ENCODE measurements at places on chromosomes 3 and 15.

GRCh38 chr15:57138349-57138788 lies 219.9 kb downstream of the TCF12 start:
- no peak for DNase-seq

- DNase-seq, result no peak
These were observed 343.2 kb downstream of the UNC13C start for GRCh38 chr15:54321426-54321825.

- DNase-seq, result no peak
These were observed 199.1 kb downstream of the TJP1 start for GRCh38 chr15:29623116-29623639.

GRCh38 chr3:121690777-121691405 lies 30.2 kb upstream of the HCLS1 start:
- no peak for DNase-seq

- DNase-seq, result no peak
These were observed 220.3 kb upstream of the STT3B start for GRCh38 chr3:31312400-31312799.

DNA sequence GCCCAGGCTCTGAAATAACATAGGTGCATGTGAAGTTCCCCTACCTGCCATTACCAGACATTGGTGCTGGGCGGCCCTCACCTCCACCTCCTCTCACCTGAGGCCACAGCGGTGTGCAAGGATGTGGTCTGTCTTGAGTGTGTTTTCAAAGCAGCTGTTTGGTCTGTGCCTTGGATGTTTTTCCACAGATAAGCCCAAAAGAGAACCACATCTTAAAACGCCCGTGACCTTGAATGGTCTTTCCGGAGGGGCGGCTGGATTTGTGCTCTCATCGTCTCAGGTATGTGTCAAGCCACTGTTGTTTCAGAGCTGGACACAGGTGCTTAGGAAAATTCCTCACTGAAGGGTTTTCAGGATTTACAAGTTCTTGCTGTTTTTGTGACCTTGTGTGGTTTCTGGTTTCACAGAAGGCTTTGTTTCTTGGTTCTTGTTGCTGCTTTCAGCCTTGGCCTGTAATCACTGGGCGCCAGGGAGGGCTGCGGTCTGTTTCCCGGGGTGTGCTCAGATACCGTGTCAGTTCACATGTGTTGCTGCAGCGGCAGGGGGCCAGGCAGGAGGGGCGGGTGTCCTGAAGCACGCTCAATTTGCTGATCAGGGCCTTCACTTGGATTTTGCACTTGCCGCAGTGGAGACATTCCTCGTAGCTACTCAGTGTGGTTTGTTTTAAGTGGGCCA lies 128.4 kb downstream of the IGF1R start:
- no peak for DNase-seq

- DNase-seq, result no peak
These were observed 9.7 kb downstream of the CCDC12 start for GRCh38 chr3:46966811-46967210.

DNA sequence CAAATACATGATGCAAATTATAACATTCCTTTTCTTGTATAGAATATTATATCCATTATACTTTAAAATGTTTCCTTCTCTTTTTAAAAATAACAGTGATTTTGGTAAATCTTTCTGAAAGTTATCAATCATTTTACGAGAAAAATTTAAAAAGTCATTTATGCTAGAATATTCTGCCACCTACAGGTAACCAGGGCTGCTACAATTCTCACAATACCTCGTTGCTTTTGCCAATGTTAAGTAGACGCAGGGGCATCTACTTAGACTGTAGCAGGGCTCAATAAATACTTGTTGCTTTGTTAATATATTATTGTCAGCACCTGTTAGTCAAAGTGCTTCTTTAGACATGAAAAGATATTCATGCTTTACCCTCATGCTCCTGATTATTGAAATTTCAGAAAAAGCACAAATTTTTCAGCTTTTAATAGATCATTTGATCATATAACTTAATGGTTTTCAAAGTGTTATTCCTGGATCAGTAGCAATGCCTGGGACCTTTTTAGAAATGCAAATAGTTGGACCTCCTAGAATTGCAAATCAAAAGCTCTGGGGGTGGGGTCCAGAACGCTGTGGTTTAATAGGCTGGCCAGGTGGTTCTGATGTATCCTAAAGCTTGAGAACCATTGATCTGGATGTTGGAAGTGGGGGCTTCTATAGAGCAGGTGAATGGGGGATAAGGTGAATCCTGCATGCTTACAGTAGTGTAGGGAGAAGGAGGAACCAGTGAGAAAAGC lies 223.6 kb upstream of the PDZRN3 start:
- no peak for DNase-seq

DNA sequence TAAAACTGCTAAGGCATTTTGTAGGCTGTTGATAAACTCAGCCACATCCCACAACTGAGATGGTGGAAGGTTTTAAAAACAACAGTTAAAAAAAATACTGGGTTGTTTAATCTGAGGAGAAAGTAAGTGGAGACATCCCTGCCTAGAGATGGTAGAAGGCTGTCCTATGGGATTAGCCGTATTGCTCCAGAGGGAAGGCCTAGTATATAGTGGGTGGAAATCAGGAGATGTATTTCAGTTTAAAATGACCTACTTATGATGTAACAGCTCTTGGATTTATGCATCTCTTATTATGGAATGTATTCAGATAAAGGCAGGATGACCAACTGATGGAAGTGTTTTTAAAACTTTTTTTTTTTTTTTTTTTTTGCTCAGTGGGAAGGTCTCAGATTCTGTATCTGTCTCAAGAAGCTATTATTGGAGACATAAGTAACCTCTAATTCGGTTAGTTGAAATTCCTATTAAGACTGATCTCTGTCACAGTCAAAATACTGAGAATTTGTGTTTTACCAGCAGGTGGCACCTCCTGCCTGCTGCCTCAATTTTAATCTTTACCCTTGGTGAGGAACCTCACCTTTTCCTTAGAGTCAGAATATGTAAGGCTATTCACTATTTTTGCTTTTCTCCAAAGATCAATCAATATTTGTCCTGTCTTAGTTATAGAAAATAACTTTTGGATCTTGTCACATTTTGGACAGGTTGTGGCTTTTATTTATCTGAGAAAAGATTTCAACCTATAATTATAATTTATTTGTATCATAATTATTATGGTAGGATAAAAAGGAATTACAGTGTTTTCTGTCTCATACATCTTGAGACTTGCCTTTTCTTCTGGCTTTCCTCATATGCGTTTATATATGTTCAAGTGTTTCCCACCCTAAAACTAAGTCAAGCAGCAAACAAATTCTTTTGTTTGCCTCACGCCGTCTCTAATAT lies 63.0 kb downstream of the VPS8 start:
- peak; percentile 5 for DNase-seq

GRCh38 chr3:146504498-146505197 lies 35.3 kb upstream of the PLSCR2 start:
- DNase-seq, result no peak

- no peak for DNase-seq
These were observed 22.2 kb downstream of the DUSP7 start for GRCh38 chr3:52034212-52034611.

GRCh38 chr3:45387171-45387570 lies 1.2 kb upstream of the LARS2 start:
- no peak for DNase-seq

- DNase-seq, result no peak
These were observed 136.4 kb upstream of the CMC1 start for GRCh38 chr3:28104896-28105534.

GRCh38 chr3:62378921-62379320 lies 5.6 kb upstream of the FEZF2 start:
- DNase-seq, result no peak

DNA sequence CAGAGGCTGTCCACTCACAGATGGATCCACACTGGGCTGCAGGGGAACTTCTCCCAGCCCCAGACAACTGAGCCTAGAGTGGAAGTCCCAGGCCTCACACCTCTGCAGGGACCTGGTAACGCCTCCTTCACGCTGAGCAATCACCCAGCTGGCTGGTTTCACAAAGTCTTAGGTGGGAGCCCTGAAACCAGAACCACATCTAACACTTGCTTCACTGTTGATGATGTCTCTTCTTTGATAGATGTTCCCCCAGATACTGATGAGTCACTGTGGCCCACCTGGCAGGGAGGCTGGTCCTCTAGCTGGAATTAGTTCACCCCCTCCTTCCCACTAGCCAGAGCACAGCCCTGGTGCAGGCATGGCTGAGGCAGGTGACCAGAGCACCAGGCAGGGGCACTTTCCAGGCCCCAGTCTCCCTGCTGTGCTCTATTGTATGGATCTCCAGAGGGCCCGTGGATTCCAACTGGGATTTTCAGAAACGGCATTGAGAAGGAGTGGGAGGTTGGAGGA lies 33.5 kb downstream of the MYL3 start:
- DNase-seq, result peak; percentile 39

DNA sequence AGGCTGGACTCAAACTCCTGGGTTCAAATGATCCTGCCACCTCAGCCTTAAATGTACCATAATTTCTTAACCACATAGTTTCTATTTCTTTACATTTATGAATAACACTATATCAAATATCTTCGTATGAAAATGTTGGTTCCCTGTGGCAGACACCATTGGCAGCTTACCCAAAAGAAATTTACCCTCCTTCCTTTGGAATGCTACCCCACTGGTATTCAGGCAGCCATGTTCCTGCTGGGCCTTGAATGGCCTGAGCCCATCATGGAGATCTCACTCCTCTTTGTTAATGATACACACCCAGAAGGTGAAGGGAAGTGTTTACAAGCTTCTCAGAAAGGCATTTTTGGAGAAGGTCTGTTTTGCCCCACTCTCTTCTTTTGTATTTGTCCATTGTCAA lies 94.3 kb upstream of the RNF7 start:
- no peak for DNase-seq

- DNase-seq, result no peak
These were observed 45.0 kb upstream of the WWTR1 start for GRCh38 chr3:149702691-149703441.

- no peak for DNase-seq
These were observed 536.7 kb downstream of the SOX2 start for GRCh38 chr3:182248349-182248880.

DNA sequence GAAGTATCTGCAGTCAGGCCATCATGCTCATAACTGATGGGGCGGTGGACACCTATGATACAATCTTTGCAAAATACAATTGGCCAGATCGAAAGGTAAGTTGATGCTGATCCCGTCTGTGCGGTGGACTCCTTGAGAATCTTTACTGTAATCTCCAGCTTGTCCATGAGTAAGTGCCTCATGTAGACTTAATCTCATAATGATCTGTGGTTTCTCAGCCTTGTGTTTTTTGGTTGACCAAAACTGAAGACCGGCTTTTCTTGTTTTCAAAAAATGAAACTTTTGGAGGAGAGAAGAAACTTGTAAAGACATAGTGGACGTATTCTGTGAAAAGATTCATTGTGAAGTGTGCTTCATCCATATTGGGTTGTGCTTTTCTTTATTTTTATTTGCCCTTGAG lies 285.7 kb downstream of the LRTM1 start:
- no peak for DNase-seq

GRCh38 chr3:76615719-76616118 lies 424.2 kb upstream of the ROBO2 start:
- no peak for DNase-seq

- DNase-seq, result no peak
These were observed 6.0 kb downstream of the PLCL2 start for GRCh38 chr3:16890597-16891333.

All from activated T-cell treated with anti-CD3 and anti-CD28 coated beads for 48 hours (primary cell).